NCI-H748 treated with DMSO at 0.1 percent for 48 hours (cell line): ENCODE measurements at places on chromosomes 1 and 21.

GRCh38 chr1:110040548-110040947 is 6.1 kb downstream of the STRIP1 start:
- DNase-seq = no peak

GRCh38 chr1:199512037-199512710 is 515.3 kb upstream of the NR5A2 start:
- peak; percentile 12 for DNase-seq

DNA sequence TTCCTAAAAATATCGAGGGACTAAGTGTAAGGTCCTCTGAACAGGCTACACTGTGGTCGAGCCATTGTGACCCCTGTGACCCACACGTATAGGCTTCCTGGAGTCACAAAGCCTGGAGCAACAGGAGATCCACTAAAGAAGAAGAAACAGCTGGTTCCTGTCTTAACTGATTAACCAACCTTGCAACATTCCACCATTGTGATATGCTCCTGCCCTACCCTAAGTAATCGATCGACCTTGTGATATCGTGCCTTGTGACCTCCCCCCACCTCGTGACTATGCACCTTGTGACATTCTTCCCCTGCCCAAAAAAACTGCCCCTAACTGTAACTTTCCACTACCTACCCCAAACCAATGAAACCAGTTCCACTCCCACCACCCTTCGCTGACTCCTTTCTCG is 304.6 kb upstream of the FAM78B start:
- no peak for DNase-seq

GRCh38 chr1:42340093-42340492 is 5.1 kb upstream of the FOXJ3 start:
- DNase-seq = peak; percentile 100

DNA sequence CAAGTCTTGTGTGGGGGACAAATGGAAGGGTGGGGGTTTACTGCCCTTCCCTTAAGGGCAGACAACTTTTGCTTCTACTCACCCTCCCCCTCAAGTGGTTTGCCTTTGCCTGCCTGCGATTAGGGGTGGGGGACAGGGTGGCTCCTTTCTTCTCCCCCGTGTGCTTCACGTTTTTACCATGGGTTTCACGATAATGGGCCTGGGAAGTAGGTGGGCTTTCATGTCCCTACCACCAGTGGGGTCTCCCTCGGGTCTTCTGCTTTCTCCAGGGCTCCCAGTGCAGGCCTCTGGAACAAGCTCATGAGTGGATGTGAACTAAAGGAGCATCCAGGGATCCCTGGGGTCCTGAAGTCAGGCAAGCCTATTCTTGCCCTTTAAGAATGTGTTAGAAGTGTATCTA is 21.6 kb downstream of the UTP25 start:
- DNase-seq = no peak

DNA sequence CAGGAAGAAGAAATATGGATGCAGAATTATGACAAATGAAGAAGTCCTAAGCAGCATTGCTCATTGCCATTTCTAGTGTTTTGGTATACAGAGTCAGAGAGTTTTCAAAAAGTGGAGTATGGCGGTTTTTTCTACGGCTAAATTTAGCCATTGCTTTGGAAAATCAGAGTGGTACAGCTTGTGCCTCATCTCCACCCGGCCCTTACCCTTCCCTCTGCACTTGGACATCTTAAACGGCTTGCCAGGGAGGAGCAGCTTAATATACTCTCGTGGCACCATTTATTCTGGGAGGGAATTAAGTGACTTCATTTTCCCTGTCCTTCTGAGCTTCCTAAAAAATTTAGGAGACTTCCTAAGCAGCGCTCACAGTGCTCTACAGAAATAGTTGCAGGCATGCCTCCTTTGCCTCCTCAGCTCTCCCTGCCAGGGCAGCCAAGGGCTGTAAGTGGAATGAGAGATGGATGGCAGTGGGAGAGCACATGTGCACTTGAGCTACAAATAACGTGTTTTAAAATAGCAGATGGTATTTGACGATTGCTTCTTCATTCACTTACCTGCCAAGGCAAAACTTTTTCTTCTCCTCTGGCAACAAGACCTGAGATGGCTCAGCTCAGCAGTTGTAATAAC is 51.5 kb upstream of the VAMP3 start:
- DNase-seq = no peak

GRCh38 chr1:200874694-200875093 is 1.9 kb downstream of the GPR25 start:
- no peak for DNase-seq

DNA sequence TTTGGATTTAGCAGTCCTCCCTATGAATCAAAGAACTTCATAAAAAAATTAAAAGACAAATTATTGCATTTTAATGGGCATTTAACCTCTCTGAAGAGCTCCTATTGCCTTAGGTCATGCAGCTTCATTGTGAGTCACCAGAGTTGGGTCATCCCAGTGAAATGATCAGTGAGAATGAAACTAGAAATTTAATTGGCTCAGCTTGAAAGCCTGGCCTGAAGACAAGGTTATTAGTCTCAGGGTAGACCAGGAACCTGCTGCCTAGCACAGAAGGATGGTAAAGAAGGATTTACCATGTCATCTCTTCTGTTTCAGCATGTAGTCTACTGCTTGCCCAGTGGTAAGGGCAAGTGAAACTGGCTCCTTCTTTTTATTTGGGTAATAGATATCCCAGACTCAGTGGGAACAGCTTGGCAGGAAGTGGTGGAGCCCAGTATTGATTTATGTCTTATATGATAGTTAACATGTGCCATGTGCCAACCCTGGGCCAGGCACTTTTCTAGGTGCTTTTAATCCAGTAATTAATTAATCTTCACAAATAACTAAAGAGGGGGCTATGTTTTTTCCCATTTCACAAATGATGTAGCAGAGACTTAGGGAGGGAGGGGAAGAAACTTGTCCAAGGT is 23.6 kb downstream of the LAMC2 start:
- DNase-seq = no peak

DNA sequence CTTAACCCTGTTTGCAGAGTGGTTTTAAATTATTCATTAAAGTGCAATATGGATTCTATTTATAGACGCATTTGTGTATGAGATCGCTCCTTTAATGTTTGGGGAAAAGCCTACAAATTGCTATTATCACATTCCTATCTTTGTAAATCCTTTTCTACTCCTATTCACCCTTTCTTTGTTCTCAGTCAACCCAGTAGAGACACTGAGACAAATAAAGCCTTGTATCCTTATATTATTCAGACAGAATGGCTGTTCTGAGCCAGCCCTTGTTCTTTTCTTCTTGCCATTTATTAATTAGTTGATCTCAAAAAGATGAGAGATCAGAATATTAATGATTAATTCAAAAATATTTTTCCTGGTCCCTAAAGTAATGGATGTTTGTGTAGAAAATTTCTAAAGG is 8.4 kb downstream of the PCBP3 start:
- DNase-seq = no peak

- no peak for DNase-seq
Observed at GRCh38 chr21:31326522-31327242, 17.4 kb downstream of the TIAM1 start.

- DNase-seq = no peak
Observed at GRCh38 chr1:168794057-168794456, 65.1 kb upstream of the DPT start.

- no peak for DNase-seq
Observed at GRCh38 chr21:44706026-44706705, 5.2 kb downstream of the TSPEAR start.

DNA sequence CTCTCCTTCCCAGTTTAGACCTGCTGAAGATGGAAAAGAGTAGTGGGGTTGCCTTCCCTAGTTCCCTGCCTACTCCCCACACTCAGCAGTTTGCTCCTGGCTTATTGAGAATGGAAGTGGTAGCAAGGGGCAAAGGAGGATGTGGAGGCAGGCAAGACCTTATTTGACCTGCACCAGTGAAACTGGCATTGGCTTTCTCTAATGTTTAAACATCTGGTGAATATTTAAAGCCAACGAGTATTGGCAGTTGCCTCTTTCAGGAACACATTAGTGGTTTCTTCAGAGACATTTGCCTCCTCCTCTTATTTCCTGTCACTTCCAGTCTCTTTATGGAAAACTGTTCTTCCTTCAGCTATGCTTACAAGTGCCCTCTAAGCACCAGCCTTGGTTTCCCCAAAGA is 62.4 kb upstream of the VAV3 start:
- DNase-seq = no peak

GRCh38 chr1:151494741-151495281 is 16.4 kb upstream of the CGN start:
- no peak for DNase-seq

GRCh38 chr1:93801471-93801870 is 77.5 kb downstream of the DNTTIP2 start:
- no peak for DNase-seq

DNA sequence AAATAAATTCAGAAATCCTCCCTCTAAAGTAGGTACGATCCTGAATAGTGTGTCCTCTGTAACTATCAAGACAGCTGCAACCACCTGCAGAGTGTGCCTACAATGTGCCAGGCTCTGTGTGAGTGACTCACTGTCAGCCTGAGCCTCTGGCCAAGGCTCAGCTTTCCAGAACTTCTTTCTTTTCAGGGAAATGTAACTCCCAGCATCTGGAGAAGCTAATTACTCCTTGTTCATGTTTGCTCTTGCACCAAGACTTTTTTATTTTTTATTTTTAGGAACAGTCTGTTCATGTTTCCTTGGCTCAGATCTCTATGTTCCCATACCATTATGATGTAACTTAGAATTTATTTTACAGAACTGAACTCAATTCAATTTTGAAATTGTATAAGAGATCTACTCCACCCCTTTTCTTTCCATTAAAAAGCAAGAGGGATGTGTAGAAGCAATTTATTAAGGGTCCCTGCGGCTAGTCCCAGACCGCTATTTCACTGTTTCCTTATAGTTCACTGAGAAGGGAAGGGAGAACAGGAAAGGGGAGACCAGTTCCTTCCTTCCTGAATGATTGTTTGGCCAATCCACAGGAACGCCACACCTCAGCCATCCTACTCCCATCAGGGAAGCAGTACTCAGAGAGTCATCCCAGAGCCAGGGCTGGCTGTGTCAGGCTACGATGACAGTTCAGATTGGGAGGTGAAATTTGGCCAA is 112.4 kb upstream of the ZNF648 start:
- DNase-seq = no peak

DNA sequence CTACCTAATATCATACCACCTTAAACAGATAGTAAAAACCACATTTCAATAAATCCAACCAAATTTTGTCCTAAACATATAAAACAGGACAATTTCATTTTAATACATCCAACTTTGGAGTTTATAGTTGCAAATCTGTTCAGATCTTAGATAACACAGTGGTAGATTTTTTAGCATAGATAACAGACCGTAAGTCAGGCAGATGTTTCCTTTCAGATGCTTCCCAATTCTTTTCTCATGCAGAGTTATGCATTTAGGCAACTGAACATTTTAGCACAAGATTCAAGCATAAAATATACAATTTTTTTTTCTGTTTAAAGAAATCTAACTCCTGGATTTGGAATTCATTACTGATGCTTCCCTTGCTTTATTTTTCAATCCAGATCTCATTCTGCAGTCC is 156.5 kb upstream of the ZNHIT6 start:
- no peak for DNase-seq

GRCh38 chr1:201912832-201913231 is 24.1 kb downstream of the SHISA4 start:
- DNase-seq = no peak

DNA sequence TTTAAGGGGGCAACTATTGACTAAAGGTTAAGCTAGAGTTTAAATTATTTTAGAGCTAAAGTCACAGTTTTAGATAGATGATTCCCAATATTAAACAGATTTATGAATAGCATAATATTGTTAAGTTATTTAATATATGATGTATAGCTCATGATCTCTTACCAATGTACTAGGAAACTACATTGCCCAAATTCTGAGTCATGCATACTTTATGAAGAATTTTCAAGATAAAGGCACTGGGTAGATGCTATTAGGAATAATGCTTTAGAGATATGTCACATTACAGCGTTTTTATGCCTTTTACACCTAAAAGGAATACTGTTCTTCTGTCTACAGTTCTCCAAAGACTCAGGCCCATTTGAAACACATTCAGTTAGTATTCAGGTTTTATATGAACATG is 215.1 kb downstream of the NCAM2 start:
- no peak for DNase-seq

- DNase-seq = no peak
Observed at GRCh38 chr1:55276671-55277376, 61.7 kb upstream of the USP24 start.

DNA sequence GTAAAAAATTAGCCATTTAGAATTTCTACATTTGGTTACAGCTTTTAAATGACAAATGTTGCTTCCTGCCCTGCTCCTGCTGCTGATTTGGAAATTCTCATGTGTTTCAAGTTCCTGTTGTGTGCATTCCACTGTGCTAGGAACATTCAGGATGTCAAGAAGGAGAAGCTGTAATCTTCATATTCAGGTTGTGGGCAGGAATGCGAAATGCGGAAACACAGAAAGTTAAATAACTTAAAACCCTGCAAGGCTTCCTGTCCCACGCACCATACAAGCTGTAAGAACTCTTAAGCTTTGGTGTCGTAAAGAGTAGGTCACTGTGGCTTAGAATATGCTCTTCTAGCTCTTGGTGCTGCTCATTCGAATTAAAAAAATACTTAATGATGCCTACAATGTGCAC is 52.6 kb downstream of the S100B start:
- no peak for DNase-seq

DNA sequence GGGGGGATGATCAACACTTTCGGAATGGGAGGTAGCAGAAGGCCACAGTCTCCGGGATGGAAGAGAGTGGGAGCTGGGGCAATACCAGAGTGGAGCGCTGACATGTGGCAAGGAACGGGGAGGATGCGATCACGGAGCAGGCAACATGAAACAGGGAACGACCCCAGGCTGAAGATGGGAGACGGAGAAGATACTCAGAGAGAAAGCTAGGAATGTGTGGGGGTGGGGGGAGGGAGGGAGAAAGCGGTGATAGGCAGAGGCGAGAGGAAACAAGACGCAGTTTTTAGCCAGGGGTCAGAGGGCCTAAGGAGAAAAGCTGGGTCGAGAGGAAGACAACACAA is 577 bp downstream of the RAB3GAP2 start:
- DNase-seq = no peak

DNA sequence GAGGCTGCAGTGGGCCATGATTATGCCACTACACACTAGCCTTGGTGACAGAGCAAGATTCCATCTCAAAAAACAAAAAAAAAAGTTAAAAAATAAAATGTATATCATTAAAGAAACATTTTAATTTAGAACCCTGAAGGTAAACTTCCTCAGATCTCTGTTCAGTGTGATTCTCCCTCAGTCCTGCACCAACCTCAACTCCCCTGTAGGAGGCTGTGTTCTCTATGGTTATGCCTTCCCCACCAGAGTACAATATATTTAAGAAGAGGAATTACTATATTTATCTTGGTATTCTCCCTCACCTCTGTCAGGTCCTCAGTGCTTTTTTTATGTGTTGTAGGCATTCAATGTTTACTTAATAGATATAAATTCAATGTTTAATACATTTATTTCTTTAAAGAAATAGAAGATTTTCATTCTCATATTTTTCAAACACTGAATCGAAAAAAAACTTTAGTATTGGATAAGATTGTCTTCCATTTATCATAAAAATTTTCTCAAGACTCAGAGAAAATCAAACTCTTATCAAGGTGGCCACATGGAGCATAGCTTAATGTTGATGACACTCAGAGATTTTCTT is 4.8 kb upstream of the LRRC8B start:
- no peak for DNase-seq

GRCh38 chr21:23394458-23394857 is 2212.8 kb downstream of the MRPL39 start:
- DNase-seq = no peak

- no peak for DNase-seq
Observed at GRCh38 chr1:183106746-183107145, 79.3 kb upstream of the LAMC2 start.
